CD4-positive, alpha-beta T cell treated with Interleukin-15 for 1 hour (primary cell): ENCODE measurements at places on chromosomes 4 and X.

- DNase-seq: no peak
Measured at GRCh38 chr4:82842593-82842992, 44.0 kb upstream of the SCD5 start.

DNA sequence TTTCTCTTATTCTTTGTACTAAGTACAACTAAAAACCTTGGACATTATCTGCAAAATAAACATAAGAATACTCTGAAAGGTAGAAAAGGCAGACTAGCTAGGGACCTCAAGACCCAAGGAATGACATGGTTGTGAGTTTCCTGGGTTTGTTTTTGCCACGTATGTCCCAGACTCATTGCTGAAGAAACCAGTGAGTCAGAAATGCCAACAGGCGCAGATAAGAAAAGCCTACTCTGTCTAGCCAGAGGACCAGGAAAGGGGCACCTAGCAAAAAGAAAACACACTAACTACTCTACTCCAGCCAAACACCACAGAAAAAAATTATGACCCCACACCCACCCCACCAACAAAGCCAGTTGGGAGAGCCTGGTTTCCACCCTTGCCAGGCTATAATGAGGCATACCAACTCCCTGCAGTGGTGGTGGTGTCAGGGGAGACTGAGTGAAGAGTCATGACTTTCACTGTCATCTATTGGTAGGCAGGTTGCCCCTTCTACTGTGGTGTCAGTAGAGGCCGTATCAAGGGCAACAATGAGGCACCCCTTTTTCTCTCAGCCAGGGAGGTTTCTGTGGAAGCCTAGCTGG is 10.9 kb downstream of the MTMR1 start:
- no peak for DNase-seq

GRCh38 chr4:175470131-175470530 is 341.9 kb downstream of the GPM6A start:
- no peak for DNase-seq

- no peak for DNase-seq
Measured at GRCh38 chr4:176123710-176124407, 58.2 kb downstream of the WDR17 start.

GRCh38 chr4:126853715-126854114 is 779.0 kb upstream of the INTU start:
- no peak for DNase-seq

- no peak for DNase-seq
Measured at GRCh38 chrX:150253959-150254620, 109.0 kb upstream of the MAMLD1 start.

- no peak for DNase-seq
Measured at GRCh38 chr4:166045457-166045856, 172.4 kb downstream of the TLL1 start.

GRCh38 chr4:152559641-152560040 is 23.7 kb upstream of the FBXW7 start:
- DNase-seq: no peak

DNA sequence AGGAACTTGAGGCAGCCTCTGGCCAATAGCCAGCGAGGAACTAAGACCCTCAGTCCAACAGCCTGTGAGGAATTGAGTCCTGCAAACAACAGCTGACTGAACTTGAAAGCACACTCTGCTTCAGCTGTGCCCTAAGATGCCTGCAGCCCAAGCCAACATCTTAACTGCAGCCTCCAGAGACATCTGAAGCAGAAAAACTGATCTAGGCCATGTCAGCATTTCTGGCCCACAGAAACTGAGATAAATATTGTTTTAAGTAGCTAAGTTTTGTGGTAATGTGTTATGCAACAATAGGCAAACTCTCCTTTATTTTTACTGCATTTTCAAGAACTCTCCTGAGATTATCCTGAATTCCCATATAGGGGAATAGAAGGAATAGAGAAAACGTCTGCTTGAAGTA is 24.4 kb upstream of the PIGA start:
- no peak for DNase-seq

GRCh38 chr4:168710353-168710946 is 213.6 kb downstream of the PALLD start:
- no peak for DNase-seq

DNA sequence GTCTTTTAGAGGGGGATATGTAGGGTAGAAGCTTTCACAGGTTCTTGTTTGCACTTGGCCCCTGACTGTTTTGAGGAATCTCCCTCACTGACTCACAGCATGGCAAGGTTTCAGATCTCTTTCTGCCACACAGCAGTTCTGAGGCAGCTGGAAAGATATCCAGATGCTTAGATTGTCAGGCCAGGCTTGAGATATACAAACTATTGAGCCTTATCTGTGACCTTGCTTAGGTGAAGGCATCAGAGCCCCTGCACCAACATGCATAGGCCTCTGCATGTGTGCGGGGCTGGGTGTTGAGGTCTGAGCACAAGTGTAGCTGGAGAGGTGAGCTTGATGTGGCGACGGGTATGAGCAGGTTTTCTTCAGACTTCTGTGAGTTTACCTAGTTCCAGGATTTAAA is 80.9 kb upstream of the MSANTD1 start:
- no peak for DNase-seq

DNA sequence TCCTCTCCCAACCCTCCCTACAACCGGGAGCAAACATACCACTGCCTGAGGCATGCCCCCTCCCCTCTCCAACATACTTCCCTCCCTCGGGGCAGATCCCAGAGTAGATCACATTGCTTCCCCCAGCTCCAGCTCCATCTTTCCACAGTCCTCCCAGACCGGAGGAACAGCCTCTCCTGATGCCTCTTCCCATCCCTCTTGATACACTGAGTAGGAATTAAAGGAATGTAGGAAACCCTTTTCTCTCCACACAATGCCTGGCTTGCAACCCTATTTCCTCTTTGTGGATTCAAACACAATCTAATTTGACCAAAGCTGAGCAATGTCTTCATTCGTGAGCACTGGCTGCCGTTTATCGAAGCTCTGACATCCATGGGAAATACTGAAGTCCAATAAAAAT is 339.8 kb downstream of the BCOR start:
- DNase-seq: no peak

DNA sequence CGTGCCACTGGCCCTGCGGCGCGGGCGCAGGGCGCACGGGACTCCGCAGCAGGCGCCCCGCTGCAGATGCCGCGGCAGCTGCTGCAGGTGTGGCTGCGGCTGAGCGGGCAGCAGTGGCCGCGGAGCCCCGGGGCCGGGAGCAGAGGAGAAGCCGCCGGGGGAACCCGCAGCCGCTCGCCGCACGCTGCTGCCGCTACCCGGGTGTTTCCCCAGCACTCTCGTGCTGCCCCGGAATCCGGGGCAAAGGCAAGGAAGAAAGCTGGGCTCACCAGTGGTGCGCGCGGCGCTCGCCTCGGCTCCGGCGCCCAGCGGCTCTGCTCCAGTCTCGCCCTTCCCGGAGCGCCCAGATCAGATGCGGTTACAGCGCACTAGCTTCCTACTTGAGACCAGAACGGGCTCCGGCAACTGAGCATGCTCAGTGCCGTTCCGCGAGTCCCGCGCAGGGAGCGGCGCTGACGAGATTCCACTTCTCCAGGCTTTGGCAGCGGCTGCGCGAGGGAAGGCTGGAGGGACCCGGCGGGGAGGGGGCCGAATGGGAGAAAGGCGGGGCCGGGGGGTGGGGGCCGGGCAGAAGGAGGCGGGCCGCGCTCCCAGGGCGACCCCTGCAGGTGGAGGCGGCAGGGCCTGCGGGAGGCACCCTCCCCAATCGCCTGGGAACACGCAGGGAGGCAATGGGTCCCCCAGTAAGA is at the start of gene APBB2:
TSS of gene APBB2 (minus strand) at position 407 of the 689 bp plus-strand sequence. CDS start 181,288 bp downstream, outside the sequence.
- DNase-seq: peak; percentile 37

- DNase-seq: no peak
Measured at GRCh38 chr4:67234296-67234695, 311.0 kb downstream of the CENPC start.

- DNase-seq: no peak
Measured at GRCh38 chr4:100009490-100009889, 59.4 kb upstream of the H2AZ1 start.

GRCh38 chr4:74410272-74410671 is 34.7 kb upstream of the AREG start:
- DNase-seq: no peak

DNA sequence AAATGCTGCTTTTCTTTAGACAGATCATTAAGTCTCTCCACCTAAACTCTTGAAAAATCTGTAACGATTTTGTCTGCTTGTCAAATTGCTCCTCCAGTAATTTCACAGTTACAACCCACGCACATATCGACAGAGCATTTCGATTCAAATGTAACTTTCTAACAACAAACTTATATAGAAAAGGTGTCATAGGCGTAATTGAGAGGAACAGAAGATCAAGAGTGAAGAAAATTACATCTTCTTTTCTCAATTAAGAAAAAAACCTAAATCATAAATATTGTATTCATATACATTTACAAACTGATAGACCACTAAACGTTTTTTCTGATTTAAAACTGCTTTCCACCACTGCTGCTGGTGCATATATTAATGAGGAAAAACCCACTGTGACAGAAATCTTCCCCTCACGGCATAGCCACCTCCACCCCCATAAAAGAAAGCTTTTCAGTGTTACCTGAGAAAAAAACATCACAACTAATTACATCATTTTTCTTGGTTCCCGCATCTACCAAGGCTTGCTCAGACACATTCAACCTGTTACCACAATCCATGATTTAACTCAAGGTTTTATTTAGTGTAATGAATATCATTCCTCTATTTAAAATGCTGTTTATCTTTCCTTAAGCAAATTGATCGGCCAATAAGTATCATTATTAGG is 1.9 kb downstream of the GPM6A start:
- DNase-seq: no peak

DNA sequence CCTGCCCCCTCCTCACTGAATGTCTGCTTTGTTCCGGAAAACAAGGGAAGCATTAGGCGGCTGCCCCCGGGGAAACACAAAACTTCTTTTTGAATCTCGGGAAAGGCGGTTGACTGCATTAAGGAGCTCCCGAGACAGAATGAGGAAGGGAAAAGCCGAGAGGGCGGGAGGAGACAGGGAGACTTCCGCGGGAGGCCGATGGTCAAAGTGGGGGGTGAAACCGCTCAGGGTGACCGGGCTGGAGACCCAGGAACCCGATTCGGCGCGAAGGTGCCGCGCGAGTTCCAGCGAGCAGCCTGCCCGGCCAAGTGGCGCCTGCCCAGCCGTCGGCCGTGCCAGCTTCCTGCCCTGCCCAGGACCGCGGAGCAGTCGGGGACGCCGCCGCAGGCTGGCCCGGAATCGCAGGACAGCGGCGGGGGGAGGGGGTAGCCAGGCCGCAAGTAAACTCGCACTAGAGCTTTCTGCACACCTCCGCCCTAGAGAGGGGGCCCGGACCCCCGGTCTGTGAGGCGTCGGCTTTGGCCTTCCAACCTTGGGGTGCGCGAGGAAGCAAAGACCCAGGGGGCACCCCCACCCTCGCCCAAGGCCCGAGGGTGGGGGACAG is 55.1 kb upstream of the BCOR start:
- DNase-seq: no peak

DNA sequence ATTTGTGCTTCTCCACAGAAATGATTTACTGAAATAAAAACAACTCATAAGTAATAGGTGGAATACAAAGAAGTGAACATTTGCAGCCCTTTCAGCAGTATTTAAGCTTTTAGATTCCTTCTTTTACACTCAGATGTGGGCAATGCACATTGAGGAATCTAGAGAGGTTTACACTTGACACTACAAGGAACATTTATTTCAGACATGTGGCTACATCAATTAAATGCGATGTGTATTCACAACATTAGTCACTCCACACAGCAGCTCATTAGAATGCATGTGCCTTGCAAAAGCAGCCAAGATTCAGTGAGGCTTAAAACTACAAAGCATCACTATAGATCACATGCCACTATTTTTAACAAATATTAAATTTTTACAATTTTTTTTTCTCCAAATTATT is 480.7 kb downstream of the INPP4B start:
- no peak for DNase-seq

DNA sequence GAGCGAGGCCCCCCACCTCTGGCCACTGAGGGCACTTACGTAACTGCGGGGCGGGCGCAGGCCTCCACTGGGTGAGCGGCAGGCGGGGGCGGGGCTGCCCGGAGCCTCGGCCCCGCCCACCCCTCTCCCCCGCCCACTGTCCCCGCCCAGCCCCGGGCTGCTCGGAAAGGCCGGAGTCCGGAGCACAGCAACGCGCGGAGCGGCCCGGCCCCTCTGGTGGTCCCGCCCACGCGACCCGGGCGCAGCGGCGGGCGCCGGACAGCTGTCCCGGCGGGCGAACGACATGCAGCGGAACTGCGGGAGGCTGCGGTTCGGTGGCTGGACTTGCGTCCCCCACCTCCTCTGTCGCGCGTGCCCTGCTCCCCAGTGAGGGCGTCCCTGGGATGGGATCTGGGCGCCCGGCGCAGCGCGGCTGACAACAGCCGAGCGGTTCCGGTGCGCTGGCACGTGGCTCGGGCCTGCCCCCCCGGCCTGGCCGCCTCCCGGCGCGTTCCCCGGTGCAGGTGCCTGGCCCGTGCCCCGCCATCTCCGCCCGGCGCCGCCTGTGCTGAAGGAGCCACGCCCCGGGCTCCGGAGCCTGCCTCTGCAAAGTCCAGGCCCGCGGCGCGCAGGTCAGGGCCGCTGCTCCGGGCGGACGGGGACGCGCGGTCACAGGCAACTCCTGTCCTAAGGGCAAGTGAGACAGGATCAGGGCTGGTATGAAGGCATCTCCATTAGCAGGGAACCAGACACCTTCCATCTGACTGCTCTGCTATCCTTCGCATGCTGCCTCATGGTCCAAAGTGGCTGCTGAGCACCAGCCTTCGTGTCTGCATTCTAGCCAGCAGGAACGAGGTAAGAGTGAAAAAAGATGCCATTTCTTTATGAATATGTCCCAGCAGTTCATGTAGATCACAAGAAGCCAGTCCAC is 21.8 kb upstream of the JAKMIP1 start:
- DNase-seq: peak; percentile 33
